ENCODE measurements at places on chromosomes 2 and 18.

DNA sequence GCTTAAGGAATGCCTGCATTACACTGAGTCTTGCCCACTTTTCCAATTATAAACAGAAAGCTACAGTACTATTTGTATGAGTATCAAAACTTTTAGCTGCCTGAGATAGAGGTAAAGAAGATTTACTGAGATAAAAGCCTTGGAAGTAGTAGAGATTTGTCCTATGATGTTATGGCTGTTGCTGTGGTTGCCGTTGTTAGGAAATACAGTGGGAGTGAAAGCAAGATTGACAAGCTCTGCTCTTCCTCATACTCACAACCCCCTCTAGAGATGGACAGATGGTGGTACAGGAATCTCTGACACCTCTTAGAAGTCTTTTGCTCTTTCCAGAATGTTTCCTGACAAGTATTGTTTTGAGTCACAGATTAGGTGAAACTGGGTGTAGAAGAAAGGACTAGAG is 242.5 kb downstream of the RPIA start:
- no peak for DNase-seq

DNA sequence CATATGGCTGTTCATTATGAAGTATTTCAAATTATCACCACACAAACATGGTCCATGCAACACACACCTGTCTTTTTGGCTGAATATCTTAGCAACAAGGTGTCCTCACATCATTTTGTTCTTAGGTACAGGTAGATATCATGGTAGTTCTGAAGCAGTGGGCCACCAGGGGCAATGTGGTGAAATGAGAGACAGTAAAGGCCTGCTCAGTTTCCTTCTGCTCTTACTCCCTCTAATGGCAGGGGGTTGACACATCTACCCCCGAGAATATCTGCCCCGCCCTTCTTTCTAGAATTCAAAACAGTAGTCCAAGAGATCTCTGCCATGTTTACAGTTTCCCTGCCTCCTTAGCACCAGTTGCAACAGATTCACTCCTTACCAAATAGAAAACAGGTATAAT is 147.0 kb upstream of the KLHL14 start:
- DNase-seq: no peak

GRCh38 chr2:102301867-102302362 is 9.4 kb upstream of the IL1RL1 start:
- DNase-seq: no peak

GRCh38 chr2:66431846-66432587 is 2.9 kb upstream of the MEIS1 start:
- DNase-seq: no peak

DNA sequence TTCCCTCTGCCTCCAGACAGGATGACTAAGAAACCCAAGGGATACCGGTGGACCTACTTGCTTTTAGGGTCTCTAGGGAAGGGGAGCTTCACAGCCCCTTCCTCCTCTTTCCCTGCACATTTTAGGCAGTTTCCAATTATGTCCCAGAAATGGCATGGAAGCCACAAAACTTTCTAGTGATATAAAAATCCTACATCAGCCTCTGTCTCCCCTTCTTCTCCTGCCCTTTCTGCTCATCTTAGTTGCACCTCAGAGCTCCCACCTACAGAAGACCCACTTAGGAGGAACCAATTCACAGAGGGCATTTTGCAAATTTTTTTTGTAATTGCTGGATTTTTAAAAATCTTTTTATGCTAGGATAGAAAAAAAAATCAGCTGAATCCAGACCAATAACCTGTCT is 263.1 kb downstream of the TNS1 start:
- no peak for DNase-seq

DNA sequence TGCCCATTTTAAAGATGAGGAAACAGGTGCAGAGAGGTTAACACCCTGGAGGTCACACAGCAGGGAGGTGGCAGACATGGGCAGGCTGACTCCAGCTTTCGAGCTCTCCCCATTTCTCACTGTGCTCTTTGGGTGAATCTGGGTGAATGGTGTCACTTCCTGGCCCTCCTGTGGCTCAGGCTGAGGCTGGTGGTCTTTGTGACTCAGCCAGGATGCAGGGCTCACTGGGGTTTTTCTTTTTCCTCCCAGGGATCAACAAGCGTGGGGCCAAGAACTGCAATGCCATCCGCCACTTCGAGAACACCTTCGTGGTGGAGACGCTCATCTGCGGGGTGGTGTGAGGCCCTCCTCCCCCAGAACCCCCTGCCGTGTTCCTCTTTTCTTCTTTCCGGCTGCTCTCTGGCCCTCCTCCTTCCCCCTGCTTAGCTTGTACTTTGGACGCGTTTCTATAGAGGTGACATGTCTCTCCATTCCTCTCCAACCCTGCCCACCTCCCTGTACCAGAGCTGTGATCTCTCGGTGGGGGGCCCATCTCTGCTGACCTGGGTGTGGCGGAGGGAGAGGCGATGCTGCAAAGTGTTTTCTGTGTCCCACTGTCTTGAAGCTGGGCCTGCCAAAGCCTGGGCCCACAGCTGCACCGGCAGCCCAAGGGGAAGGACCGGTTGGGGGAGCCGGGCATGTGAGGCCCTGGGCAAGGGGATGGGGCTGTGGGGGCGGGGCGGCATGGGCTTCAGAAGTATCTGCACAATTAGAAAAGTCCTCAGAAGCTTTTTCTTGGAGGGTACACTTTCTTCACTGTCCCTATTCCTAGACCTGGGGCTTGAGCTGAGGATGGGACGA is 13.2 kb downstream of the ITM2C start:
- DNase-seq: peak; percentile 53

- DNase-seq: no peak
These were observed 121.1 kb upstream of the TEX51 start for GRCh38 chr2:126777620-126777978.

- no peak for DNase-seq
These were observed 590.9 kb downstream of the IRS1 start for GRCh38 chr2:226208726-226209125.

- DNase-seq: no peak
These were observed 282.5 kb downstream of the SLC8A1 start for GRCh38 chr2:40169430-40169829.

DNA sequence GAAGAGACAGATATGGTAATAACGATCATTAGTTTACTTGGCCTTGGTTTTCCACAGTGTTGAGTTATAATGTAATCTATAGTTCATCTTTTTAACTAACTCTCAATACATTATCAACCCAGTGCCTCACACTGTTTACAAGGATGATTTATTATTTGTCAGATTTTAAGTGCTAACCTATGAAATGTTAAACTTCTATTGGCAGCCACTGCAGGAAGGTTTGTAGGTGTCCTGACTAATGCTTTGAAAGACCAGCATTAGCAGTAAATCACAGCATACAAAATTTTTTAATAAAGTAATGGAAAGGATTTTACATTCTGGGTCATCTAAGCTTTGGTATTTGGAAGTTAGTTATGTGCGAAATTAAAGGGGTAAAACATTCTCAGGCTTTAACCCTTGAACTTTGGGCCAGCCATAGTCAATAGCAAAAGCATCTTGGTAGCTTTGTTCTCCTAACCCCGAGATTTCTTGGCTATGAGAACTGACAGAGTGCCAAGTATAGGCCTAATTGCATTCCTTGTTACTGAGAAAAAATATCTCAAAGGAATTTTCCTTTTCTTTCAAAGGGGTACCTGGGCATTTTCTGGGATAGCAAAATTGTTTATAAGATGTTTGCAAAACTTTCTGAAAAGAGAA is 30.6 kb downstream of the SPATS2L start:
- DNase-seq: no peak

DNA sequence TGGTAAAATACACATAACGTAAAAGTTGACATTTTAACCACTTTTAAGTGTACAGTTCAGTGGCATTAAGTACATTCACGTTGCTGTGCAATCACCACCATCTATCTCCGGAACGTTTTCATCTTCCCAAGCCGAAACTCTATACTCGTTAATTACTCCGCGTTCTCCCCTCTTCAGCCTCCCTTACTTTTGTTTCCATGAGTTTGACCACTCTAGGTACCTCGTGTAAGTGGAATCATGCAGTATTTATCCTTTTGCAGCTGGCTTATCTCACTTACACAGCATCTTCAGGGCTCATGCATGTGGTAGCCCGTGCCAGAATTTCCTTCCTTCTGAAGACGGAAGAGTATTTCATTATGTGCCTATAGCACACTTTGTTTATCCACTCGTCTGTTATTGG is 225.2 kb downstream of the SLC4A3 start:
- DNase-seq: no peak

GRCh38 chr2:128793404-128793803 is 474.7 kb upstream of the HS6ST1 start:
- DNase-seq: no peak

GRCh38 chr2:85277416-85278158 is 50.2 kb downstream of the TGOLN2 start:
- DNase-seq: no peak

GRCh38 chr2:133605766-133606137 is 37.5 kb upstream of the NCKAP5 start:
- no peak for DNase-seq

- DNase-seq: no peak
These were observed 183.1 kb upstream of the ARL4C start for GRCh38 chr2:234679741-234680687.

- DNase-seq: no peak
These were observed 7.4 kb upstream of the NAB1 start for GRCh38 chr2:190641469-190641868.

- DNase-seq: no peak
These were observed 46.2 kb downstream of the PARD6G start for GRCh38 chr18:80200932-80201672.

DNA sequence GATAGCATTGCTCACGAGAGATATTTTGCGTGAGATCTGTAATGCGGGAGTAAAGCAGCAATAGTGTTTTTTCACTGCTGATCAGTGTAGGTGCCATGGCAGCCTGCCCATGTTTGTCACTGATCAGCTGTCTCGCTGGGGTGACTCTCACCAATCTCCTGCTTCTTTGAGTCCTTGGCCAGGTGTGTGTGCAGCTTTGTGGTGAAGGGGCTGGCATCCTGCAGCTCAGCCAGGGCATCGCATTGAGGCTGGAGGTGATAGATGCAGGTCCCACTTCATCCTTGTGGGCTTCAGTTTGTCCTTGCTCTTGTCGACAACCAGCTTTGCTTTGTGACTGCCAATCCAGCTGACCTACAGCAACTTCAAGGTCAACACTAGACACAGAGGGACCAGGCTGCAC is 258.3 kb upstream of the CXCR4 start:
- DNase-seq: no peak

- DNase-seq: no peak
These were observed 61.3 kb downstream of the CUL3 start for GRCh38 chr2:224523626-224524577.

DNA sequence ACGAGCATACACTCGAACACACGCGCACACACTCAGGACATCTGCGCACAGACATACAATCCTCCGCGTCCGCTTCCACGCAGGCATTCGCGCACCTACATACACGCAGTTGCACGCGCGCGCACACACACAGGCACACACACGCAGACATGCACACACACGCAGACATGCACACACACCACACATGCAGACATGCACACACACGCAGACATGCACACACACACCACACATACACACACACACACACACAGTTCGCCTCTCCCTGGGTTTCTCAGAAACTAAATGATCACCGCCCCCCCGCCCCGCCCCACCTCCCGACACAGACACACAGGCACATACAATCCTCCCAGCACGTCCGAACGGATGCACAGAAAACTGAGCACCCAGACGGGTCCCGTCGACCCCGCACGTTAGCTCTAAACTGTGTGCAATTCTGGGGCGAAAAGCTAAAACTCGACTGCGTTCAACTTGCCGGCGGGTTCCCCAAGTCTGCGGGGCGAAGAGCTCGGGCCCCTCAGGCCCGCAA is 1.0 kb downstream of the EPHA4 start:
- no peak for DNase-seq

DNA sequence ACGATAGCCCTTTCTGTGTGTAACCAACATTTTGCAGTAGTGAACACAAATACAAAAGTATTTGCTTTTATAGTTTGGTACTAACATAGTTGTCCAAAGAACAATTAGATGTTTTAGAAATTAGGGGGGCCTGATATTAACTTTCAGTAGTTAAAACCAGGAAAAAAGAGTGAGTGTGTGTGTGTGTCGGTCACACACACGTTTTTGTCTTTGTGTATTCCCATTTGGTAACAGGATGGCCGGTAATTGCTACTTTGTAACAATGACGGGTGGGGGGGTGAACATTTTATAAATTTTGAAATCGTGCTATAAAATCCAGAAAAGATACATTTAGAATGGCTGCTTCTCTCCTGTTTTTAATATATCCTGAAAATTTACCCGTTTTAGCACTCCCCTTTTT is 1.5 kb downstream of the PPIG start:
- DNase-seq: no peak

DNA sequence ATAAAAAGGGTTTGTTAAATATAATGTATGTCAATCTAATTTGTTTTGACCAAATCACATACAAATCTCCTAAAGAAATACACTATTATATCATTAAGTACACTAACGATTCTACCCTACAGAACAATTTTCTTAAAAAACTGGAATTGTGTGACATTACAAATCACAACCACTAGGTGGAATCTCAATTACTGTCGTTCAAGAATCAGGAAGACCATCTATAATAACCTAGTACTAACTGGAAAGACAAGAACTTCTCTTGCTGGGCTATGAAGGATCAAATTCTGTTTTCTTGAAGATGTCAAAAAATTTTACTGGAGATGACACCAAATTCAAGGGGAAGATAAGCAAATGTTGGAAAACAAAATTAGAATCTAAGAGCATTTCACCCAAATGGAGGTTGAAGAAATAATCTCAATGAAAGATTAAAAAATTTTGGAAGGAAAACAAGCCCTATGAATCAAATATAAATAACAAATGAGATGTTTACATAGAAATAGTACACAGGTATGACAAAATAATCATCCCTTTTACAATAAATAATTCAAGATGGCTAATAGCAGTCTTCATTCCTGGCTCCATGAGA is 110.9 kb downstream of the STK39 start:
- DNase-seq: no peak

DNA sequence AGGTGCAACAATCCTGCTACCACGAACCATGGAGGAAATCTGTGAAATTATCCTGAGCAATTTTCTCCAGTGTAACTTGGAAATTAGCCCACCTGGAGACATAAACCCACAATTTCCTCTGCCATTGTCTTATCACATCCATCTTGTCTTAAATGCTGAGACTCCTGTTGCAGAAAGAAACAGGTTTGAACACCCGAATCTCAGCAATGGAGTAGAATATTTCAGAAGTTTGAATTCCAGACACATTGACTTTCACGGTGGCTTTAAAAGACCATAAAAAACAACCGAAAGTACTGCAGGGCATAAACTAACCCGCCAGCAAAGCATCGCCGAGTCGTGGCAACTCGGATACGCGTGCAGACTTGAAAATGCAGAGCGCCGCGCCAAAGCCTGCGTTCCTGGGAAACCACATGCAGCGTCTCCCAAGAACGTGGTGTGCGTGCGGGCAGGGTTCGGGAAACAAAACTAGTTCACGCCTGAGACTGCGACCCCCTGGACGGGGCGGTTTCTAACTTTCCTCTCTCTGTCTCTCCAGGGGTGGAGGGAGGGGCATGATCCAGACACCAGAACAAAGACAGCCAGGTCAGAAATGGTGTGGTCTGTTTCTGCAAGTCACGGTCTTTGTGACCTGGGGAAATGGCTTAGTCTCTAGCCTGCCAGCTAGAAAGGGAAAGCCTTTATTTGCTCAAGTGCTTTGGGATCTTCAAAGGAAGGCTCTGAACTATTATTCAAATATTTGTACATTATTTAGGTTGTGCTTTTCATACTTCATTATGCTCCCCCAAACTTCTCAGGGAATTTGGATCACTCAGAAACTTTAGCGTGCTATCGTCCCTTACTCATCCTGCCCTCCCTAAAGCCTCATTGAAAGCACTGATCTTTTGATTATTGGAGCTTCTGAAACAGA is 26.9 kb upstream of the KCTD1 start:
- no peak for DNase-seq

- DNase-seq: no peak
These were observed 226.1 kb downstream of the LDLRAD4 start for GRCh38 chr18:13444430-13445240.

GRCh38 chr2:64374686-64375085 is 79.3 kb upstream of the LGALSL start:
- no peak for DNase-seq
